Erythroblast (primary cell): ENCODE measurements at places on chromosomes 3 and 15.

DNA sequence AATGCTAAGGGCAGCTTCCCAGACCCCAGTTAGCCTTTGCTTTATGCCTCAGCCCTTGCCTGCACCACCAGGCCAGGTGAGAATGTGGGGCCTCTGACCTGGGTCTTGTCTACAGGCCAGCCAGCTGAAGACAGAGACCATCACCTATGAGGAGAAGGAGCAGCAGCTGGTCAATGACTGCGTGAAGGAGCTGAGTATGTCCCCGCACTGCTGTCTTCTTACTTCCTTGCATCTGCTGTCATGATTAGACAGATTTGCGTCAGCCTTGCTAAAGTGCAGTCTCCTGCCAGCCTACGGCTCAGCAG lies 74.6 kb downstream of the CCK start:
- DNase-seq, result no peak

- no peak for DNase-seq
Observed at GRCh38 chr15:66051833-66052232, 182.5 kb downstream of the RAB11A start.

DNA sequence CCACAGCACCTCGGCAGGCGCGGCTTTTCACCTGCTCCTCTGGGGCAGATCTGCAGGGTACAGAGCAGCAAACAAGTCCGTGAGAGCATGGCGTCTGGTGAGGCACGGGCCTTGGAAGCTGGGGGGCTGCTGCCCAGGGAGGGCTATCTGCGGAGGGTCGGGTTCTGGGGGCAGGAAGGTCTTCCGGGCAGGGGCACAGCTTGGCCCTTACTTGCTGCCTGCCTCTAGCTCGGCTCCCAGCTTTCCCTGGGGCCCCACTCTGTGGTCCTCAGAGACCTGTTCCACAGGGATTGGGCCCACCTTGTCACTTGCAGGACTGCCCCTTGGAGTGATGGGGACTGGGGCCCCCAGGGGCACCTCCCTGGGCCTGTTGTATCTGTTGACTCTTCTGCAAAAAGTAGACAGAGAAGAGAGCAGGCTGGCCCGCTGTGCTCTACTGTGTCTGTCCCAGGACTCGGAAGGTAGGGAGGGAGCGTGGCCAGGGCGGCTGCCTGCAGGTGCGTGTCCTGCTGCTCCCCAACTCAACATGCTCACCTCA lies 84.1 kb downstream of the TBC1D2B start:
- DNase-seq, result no peak

DNA sequence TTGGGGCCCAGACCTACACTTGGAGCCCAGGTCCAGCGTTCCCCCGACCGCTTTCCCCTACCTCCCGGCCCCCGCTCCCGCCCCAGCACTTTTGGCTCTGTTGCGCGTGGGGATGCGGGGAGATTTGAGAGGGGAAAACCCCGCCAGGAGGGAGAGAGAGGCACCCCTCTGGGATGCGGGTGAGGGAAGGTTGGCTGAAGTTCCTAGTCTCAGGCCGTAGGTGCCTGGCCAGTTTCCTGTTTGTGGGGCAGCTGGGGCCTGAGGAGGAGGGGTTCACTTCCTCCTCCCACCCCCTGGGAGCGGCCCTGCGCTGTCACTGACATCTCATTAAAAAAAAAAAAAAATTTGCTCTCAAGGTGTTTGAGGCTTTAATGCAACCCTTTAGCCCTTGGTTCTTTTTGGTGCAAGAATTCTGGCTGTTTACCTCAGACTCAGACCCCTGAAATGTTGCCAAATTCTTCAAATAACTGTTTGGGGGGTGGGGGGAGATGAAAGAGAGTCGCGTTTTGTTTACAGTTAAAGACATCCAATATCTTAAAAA lies 2.6 kb downstream of the FAM43A start:
- no peak for DNase-seq

- DNase-seq, result no peak
Observed at GRCh38 chr15:32877252-32878019, 159.6 kb downstream of the GREM1 start.

DNA sequence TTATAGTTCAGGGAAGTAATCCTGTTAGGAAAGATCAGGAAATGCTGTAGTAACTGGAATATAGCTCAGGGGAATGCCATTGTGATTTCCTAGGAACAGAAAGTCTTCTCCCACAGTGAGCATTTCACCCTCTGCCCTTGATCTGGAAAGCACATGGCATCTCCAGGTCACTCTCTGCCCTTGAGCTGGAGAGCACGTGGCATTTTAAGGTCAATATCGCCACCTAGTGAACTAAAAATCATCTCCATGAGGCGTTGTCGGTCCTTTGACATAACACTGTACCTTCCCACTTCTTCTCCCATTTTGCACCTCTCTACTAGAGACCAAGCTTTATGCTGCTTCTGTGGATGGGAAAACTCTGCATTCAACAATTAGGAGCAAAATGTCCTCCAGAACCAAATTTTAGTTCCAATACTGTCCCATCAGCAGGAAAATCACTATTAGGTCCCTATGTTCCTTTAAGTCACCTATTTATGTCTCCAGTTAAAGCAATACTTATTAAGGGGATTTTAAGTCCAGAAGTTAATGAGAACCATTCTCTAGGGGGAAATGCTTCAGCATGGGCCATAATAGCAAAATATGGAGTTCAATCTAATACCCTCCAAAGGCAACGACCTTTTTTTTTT lies 54.7 kb upstream of the GK5 start:
- peak; percentile 85 for DNase-seq

GRCh38 chr3:36221975-36222374 lies 158.3 kb upstream of the STAC start:
- DNase-seq, result no peak

DNA sequence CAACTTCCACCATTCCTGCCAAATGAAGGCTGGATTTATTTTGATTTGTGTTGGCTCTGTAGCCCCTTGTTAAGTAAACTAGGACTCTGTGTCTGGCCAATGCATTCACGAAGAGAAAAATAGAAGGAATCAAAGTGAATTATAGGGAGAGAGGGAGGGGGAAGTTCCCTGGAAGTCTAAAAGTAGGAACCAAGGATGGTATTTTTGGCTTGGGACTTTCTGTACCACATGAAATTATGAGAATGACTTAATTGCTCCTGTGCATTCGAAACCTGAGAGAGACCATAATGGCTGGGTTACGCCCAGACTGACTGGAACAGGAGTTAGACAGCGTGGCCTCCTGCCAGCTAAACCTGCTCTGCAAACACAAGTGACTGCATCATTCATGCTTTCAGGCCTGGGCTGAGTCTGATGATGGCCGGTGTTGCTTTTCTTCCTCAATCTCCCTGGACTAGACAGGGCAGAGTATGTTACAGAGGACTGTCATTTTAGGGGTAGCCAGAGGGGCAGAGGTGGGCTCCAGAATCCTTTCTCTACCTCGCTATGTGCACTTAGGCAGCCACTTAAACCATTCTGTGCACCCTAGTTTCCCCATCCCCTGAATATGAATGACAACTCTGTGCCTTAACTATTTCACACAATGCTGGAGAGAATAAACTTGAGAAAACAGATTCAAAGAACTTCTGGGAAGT lies 58.9 kb downstream of the MYO1E start:
- DNase-seq, result no peak

GRCh38 chr15:80846031-80846815 lies 67.1 kb downstream of the CEMIP start:
- DNase-seq, result no peak

GRCh38 chr3:37510755-37511154 lies 336.4 kb upstream of the LRRFIP2 start:
- no peak for DNase-seq

DNA sequence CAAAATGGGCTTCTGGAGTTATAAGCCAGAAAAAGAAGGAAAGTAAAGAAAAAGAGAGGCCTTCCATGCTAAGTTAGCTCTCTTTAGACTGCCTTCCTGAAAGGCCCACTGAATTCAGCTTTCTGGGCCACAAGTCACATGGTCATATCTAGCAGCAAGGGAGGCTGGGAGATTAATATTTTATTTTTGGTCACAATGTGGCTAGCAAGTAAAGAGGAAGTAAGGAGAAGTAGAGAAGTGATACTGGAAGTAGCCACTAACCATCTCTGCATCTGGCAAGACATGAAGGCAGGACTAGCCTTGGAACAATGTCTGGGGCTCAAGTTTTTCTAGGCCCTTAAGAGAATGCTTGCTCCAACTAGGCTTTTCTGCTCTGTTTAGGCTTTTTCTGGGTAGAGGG lies 81.8 kb upstream of the UBE2E1 start:
- no peak for DNase-seq

DNA sequence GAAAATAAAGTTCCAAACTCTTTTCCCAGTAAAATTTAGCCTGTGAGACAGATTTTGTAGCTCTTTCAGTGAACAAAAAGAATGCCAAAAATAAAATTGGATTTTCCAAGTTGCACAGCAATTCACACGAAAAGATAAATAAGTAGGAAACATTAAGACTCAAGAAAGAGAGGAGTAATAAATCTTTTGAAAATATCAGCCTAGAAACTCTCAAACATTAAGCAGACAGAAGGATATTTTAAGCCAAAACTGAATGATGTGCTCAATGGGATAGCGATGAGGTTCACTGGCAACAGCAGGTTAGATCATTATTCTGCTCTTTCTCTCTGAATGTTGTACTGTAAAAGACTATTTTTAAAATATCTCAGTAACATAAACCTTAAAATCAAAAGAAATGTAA lies 115.0 kb downstream of the STAG1 start:
- DNase-seq, result no peak

- DNase-seq, result no peak
Observed at GRCh38 chr3:170806141-170806540, 63.9 kb downstream of the RPL22L1 start.

- DNase-seq, result no peak
Observed at GRCh38 chr3:137766876-137767537, 2.9 kb downstream of the SOX14 start.

GRCh38 chr3:180934638-180935037 lies 22.2 kb downstream of the FXR1 start:
- no peak for DNase-seq

- DNase-seq, result no peak
Observed at GRCh38 chr3:65914740-65915367, 123.9 kb downstream of the MAGI1 start.

DNA sequence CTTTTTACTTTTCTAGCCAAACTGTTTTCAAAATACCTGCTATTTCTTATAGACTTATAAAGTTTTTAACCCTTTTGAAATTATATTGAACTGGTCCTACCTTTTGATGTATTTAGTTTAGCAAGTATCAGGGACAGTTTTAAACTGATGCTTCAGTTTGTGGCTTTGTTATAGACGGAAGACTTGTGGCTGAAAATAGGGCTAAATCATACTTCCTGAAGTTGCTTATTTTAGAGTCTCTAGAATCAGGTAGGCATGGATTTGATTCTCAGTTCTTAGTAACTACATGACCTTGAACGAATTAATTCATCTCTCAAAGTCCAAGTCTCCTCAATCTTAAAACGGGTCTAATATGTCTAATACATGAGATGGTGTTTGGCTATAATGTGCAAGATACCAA lies 322.8 kb downstream of the RAP2B start:
- DNase-seq, result no peak

DNA sequence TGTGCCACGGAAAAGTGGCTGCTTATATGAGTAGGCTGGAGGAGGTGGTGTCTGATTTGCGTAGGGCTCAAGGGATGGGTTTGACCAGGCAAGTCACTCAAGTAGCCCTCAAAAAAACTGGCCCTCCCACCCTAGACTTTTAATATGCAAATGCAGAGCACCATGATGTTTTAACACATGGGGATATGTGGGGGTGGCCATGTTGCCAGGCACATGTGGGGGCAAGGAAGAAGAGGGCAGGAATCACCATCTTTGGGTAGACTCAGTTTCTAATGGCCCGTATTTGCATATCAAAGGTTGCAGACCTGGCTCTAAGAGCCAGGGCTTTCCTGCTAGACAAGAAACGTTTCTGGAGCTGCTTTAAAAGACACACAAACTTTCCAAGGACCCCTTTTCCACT lies 307.2 kb upstream of the NDN start:
- no peak for DNase-seq

DNA sequence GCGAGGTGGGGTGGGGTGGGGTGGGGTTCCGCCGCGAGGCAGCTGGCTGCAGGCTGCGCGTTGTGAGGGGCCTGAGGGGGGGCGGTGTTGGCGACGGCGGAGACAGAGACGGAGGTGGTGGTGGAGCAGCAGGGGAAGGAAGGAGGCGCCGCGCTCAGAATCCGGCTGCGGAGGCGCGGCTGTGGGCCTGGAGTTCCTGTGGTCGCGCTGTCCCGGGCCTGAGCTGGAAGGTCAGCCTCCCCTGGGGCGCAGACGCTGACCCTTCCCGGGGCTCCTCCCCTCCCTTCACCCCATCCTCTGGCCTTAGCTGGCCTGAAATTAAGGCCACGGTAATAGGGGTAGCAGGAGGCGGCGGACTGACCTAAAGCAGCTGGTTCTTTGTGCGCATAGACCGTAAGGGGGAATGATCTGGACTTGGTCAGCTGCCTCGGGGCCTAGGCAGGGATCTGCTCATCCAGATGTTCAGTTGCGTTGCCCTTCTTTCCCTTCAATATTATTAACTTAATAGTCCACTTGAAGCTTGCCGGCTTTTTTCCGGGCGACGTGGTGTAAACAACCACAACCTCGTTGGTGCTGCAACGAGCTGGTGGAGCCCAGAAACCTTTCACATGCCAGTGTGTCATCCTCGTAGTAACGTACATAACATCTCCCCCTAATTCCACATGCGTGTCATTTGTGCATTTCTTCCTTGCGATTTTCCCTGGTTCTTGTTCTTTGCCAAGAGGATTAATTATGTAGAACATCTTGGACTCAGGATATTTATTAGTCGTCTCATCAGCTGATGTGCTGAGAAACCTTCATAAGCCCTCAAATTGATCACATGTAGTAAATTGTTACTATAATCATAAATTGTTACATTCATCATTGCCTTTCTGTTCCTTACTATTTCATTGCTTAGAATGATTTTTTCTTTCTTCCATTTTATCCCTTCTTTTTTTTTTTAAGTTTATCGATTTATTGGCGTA lies 626 bp downstream of the SEC62 start:
- DNase-seq, result peak; percentile 81

DNA sequence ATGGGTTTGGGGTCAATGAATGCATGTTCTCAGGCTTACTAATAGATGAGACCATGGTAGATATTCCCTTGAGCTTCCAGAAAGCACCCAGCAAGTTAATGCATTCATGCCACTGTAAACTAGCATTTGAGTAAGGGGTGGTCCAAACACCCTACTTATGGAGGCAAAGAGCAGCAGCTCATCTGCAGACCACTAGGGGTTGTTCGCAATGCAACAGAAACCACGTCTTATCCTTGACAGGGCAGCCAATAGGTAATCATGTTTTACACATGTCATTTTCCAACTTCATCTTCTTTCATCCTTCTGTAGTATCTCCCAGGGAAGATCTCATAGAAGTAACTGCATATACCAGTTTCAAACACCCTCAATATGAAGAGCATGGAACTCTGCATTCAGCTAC lies 330.2 kb downstream of the RORA start:
- DNase-seq, result no peak

GRCh38 chr3:41143421-41144031 lies 55.8 kb upstream of the CTNNB1 start:
- no peak for DNase-seq
